ENCODE measurements at places on chromosomes 1 and 21. TPM values are rescaled to one million over a fixed set of nuclear protein-coding genes. Genes with fewer than 3 reads are reported as not detected.

Gene THAP3
- total RNA-seq: 24.6 TPM

Gene CLDN14
- total RNA-seq: not detected

Gene FCRL1
- total RNA-seq: not detected

Gene OR10Z1
- total RNA-seq: not detected

Gene FCGR3B
- total RNA-seq: not detected

Gene TMOD4
- total RNA-seq: 1.3 TPM

Gene SLC1A7
- not detected for total RNA-seq

Gene CAPN8
- not detected for total RNA-seq

Gene NTNG1
- total RNA-seq: not detected

Gene CA14
- total RNA-seq: not detected

Gene MATN1
- total RNA-seq: 0.50 TPM
